Smooth muscle cell of bladder (primary cell): ENCODE measurements at places on chromosomes 13 and 19. TPM values are rescaled to one million over a fixed set of nuclear protein-coding genes. Genes with fewer than 3 reads are reported as not detected.

Gene F10
- total RNA-seq = 10.7 and 21.6 TPM in 2 replicates

Gene NKG7
- total RNA-seq = not detected in 2 replicates

Gene LRRC8E
- total RNA-seq = 6.0 and 6.3 TPM in 2 replicates

Gene CARD8
- 10.0 and 10.5 TPM in 2 replicates for total RNA-seq

Gene TLE2
- total RNA-seq = 2.1 and 3.1 TPM in 2 replicates

Gene RDH8
- total RNA-seq = not detected in 2 replicates

Gene CBY2
- not detected in 2 replicates for total RNA-seq

Gene SNRPA
- 33.3 and 61.4 TPM in 2 replicates for total RNA-seq

Gene FKBP8
- 256 and 265 TPM in 2 replicates for total RNA-seq

Gene SPACA7
- total RNA-seq = not detected in 2 replicates

Gene TPTE2
- total RNA-seq = 0.09 TPM in 1 of 2 replicates, not detected in the other

Gene UBE2L5
- 0.09 TPM in 1 of 2 replicates, not detected in the other for total RNA-seq

Gene SLAIN1
- total RNA-seq = 0.14 and 0.37 TPM in 2 replicates

Gene NLRP9
- not detected in 2 replicates for total RNA-seq

Gene MBD3L2
- total RNA-seq = not detected in 2 replicates

Gene SYCN
- total RNA-seq = not detected in 2 replicates

Gene TNFSF9
- total RNA-seq = 0.28 and 0.37 TPM in 2 replicates

Gene JSRP1
- 0.37 TPM in 1 of 2 replicates, not detected in the other for total RNA-seq
